ENCODE measurements at places on chromosomes 11 and 22. TPM values are rescaled to one million over a fixed set of nuclear protein-coding genes. Genes with fewer than 3 reads are reported as not detected.

GRCh38 chr11:2808850-2809846, 76.4 kb downstream of the CDKN1C start:
- H3K4me1 ChIP-seq: peaks cover 51% of the 10 kb centered on the region
- peaks cover 7% of the 10 kb centered on the region for H3K27me3 ChIP-seq
- no peak overlapping the region for H3K4me3 ChIP-seq
- DNase-seq: no peak
- H3K27ac ChIP-seq: no peak overlapping the region
- H3K36me3 ChIP-seq: no peaks in the 10 kb centered on the region

PHF21B gene
- total RNA-seq: 6.5 TPM

DCHS1 gene
- total RNA-seq: 29.1 TPM

DNA sequence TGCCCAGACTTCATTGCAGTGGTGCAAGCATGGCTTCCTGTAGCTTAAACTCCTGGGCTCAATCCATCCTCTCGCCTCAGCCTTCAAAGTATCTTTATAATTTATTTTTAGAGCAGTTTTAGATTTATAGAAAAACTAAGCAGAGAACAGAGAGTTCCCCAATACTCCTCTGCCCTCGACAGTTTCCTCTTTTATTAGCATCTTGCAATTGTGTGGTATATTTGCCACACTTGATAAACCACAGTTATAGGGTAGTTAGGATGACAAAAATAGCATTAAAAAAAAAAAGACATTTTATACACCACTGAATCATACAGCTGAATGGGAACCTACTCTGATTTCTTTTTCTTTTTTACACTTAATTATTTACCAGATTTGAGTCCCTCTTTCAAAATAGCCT, 31.2 kb downstream of the MS4A2 start:
- no peak overlapping the region for H3K27ac ChIP-seq
- H3K27me3 ChIP-seq: no peaks in the 10 kb centered on the region
- H3K4me1 ChIP-seq: no peaks in the 10 kb centered on the region
- H3K4me3 ChIP-seq: no peak overlapping the region
- no peaks in the 10 kb centered on the region for H3K36me3 ChIP-seq

DNA sequence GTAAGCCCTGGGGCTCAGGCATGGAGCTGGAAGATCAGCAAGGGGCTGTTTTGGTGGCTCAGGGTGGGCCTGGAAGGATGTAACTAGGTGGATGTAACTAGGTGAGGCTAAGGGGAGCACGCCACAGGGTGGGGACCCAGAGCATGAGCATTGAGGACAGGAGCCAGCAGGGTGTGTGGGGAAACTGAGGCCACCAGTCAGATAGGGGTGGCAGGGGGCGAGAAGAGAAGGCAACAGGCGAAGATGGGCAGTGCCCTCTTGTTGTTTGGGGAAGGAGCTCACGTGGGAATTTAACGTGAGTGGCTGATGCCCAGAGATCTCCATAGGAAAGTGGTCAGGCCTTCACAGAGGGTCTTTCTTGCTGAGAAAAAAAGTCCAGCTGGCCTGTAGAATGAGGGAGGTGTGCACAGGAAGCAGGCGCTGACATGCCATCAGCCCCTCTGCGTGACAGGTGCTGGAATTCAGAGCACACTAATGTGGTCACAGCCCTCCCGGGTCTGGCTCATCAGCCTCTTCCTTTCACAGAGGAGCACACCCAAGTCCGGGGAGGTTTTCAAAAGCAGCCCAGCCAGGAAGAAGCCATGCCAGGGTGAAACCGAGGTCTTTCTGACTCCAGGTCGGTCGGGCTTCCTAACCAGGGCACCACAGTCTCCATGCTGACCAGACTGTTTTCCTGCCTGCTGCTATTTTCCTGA, 54.6 kb upstream of the PAX6 start:
- H3K4me3 ChIP-seq: no peak overlapping the region
- H3K27ac ChIP-seq: no peak overlapping the region
- peaks cover 2% of the 10 kb centered on the region for H3K4me1 ChIP-seq
- no peaks in the 10 kb centered on the region for H3K36me3 ChIP-seq
- no peak for DNase-seq

- no peak for DNase-seq
- no peaks in the 10 kb centered on the region for H3K4me1 ChIP-seq
- H3K27ac ChIP-seq: no peak overlapping the region
- H3K36me3 ChIP-seq: peaks cover 10% of the 10 kb centered on the region
Measured at GRCh38 chr11:76523786-76524436, 79.1 kb downstream of the EMSY start.

- H3K27me3 ChIP-seq: no peaks in the 10 kb centered on the region
- no peak overlapping the region for H3K4me3 ChIP-seq
- H3K27ac ChIP-seq: no peak overlapping the region
- peaks cover 13% of the 10 kb centered on the region for H3K36me3 ChIP-seq
Measured at GRCh38 chr22:23193196-23193827, 13.0 kb downstream of the BCR start.

- no peaks in the 10 kb centered on the region for H3K27me3 ChIP-seq
- H3K4me3 ChIP-seq: no peak overlapping the region
- DNase-seq: no peak
- H3K36me3 ChIP-seq: no peaks in the 10 kb centered on the region
Measured at GRCh38 chr22:48228468-48228867, 1466.0 kb downstream of the TBC1D22A start.

- H3K27ac ChIP-seq: no peak overlapping the region
- peaks cover 45% of the 10 kb centered on the region for H3K27me3 ChIP-seq
- H3K36me3 ChIP-seq: no peaks in the 10 kb centered on the region
- DNase-seq: no peak
Measured at GRCh38 chr11:65791719-65792213, 4.9 kb downstream of the OVOL1 start.

GRCh38 chr11:128942817-128943427, at the start of gene TP53AIP1:
TP53AIP1 (minus strand) TSS chr11:128942871; CDS start chr11:128937818, 5,053 bp downstream.
- H3K36me3 ChIP-seq: no peaks in the 10 kb centered on the region
- H3K27ac ChIP-seq: no peak within 1 kb of the TSS
- no peaks in the 10 kb centered on the region for H3K27me3 ChIP-seq
- H3K4me1 ChIP-seq: peaks cover 25% of the 10 kb centered on the region

APOBEC3H gene
- total RNA-seq: not detected

DNA sequence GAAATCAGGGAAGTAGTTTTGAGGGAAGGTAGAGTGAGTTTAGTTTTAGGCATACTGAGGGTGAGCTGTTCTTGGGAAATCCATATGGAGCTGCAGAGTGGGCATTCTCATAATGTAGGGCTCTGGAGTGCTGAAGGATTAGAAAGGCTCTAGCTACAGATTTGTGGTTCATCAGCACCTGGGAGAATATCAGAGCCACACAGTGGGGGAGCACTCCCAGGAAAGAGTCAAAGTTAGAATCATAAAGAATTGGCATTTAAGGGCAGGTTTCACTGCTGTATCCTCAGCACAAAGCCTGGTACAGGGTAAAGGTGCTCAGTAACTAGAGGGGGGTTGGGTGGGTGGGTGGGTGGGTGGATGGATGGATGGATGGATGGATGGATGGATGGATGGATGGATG, 52.5 kb downstream of the SLN start:
- no peak overlapping the region for H3K27ac ChIP-seq
- no peaks in the 10 kb centered on the region for H3K27me3 ChIP-seq
- no peak for DNase-seq
- H3K4me1 ChIP-seq: no peaks in the 10 kb centered on the region
- no peak overlapping the region for H3K4me3 ChIP-seq
- H3K36me3 ChIP-seq: no peaks in the 10 kb centered on the region

DNA sequence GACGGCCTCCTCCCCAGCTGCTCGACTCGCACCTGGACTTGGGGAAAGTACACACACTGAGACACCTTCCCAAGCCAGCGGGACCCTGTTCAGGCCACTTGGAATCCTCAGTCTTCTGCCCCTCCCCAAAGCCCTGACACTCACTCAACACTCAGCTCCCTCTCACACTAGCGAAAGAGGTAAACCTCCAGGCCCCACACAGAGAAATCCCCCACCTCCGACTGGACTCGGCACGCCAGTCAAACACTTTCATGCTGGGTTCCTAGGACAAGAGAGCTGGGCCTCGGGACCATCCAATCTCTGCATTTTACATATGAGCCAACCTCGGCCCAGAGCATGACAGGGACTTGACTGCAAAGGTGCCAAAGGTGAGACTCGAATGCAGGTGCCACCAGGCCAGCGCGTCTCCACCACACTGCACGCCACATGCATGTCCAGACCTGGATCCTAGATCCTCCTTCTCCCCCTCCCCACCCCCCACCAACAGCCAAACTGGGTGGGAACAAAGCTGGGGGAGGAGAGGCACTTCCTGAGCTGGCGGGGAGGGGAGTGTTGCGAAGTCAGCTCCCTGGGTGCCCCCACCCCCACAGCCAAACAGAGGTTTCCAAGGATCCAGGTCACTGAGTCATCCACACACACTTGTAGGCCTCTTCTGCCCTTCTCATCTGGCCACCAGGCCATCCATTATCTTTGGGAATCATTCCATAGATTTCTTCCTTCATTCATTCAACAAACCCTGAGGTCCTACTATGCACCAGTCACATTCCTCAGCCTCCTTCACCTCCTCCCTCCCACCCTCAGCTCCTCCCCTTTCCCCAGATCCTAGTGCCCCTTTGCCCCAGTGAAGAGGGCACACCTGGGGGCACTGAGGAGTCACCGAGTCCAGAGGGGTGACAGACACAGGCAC, 10.7 kb upstream of the CD5 start:
- H3K4me3 ChIP-seq: no peak overlapping the region
- no peaks in the 10 kb centered on the region for H3K4me1 ChIP-seq

DNA sequence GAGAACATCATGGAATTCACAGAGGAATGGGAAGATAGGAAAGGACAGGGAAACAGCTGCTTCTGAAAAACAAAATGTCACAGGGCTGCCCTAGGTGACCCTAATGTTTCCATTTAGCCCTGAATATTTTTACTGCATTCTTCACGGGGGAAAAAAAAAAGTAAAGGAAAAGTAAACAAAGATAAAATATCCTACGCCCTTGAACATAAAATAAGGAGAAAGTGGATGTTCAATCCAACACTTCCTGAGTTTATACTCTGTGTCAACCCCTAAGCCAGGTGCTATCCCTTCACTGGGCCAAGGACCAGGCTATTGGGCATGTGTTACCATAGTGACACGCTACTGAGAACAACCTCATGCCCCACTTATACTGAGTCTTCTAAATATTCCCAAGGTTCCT, 84.7 kb downstream of the FAM76B start:
- no peak overlapping the region for H3K27ac ChIP-seq
- no peaks in the 10 kb centered on the region for H3K36me3 ChIP-seq
- no peak for DNase-seq
- H3K27me3 ChIP-seq: no peaks in the 10 kb centered on the region
- no peaks in the 10 kb centered on the region for H3K4me1 ChIP-seq
- H3K4me3 ChIP-seq: no peak overlapping the region

- H3K36me3 ChIP-seq: no peaks in the 10 kb centered on the region
- DNase-seq: no peak
- no peak overlapping the region for H3K27ac ChIP-seq
- peaks cover 15% of the 10 kb centered on the region for H3K27me3 ChIP-seq
Measured at GRCh38 chr11:76671237-76671592, 668 bp upstream of the LRRC32 start.

DNA sequence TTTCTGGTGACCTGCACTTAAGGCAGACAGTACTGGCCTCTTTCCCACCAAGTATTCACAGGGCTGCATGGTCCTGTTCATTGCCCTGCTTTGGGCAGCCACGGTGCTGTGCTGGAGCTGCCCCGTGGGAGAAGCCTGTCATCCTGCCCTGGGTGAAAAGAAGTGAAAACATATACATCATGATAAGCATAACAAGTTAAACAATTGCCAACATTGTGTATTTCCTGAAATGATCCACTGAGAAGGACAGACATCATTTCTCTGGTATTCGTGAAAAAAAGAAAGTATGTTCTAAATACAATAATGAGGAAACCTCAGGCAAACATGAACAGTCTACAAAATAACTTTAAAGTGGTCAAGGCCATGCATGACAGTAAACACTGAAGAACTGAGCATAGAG, 393.1 kb downstream of the TMEM135 start:
- no peak overlapping the region for H3K27ac ChIP-seq
- H3K36me3 ChIP-seq: no peaks in the 10 kb centered on the region
- no peak for DNase-seq

PRCP gene
- total RNA-seq: 143 TPM

ESAM gene
- total RNA-seq: 9.5 TPM

GRCh38 chr11:118609380-118610224, 2.2 kb downstream of the PHLDB1 start:
- peak overlapping the region; percentile 96 for H3K27ac ChIP-seq
- DNase-seq: no peak
- H3K4me3 ChIP-seq: peak overlapping the region; percentile 83
- peaks cover 84% of the 10 kb centered on the region for H3K4me1 ChIP-seq

DNA sequence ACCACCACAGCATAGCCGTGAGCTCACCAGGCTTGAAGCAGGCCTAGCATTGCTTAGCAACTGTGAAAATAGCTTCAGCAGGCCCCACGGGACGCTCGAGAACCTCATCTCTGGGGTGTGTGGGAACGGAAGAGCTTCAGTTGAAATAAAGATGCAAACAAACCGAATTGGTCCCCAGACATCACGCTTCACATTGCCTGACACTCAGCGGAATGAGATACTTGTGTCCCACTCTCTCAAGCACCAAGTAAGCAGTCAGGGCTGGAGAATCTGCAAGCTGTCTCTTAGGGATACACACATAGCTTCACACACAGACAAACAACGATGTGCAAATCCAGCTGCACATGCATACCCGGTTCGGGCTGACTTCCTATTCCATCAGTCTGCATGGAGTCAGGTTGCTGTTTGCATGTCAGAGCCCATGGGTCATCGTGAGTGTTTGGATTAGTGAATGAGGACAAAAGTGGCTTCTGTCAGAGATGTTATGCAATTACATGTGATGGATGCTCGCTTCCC, 205.7 kb downstream of the SNX19 start:
- no peaks in the 10 kb centered on the region for H3K36me3 ChIP-seq
- no peak for DNase-seq
- no peaks in the 10 kb centered on the region for H3K27me3 ChIP-seq

IMMP1L gene
- 27.2 TPM for total RNA-seq

ACAD8 gene
- total RNA-seq: 30.2 TPM

DNA sequence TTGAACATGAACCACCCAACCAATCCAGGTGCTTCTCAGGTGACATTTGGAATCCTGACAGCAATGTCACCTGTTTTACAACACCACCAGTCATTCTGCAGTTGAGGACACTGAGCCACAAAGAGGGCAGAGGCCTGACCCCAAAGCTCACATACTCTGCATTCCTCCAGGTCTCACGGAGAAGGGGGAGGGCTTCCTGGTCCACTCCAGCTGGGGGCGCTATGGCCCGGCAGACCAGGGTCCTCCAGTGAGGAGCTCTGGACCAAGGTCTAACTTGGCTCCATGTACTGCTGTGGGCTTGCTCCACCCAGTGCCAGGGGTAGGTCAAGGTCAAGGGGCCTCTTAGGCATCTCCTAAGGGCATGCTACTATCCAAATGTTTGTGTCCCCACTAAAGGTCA, 1.5 kb upstream of the PNPLA3 start:
- peaks cover 25% of the 10 kb centered on the region for H3K4me1 ChIP-seq
- DNase-seq: no peak
- peaks cover 4% of the 10 kb centered on the region for H3K27me3 ChIP-seq
- H3K36me3 ChIP-seq: no peaks in the 10 kb centered on the region
- H3K4me3 ChIP-seq: no peak overlapping the region

Measured in spinal cord (tissue), 10 donors.